ENCODE measurements at places on chromosomes 2 and 18.

DNA sequence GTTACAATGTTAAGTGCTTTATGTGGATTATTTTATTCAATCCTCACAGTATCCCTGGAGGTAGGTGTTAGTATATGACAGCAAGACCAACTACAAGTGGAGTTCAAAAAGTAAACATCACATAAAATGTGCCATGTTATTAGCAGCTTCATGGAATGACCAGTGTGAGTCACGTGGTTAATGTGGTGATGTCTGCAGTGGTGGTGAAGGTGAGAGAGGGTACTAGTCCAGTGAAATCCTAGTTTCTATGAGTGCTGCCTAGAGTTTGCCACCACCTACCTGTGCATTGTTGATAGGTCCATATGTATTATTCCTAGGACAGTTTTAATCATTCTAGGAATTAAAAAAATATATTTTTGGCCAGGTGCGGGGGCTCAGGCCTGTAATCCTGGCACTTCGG is 865.2 kb upstream of the DDX18 start:
- DNase-seq = no peak

GRCh38 chr2:64035072-64035942 is 16.1 kb upstream of the VPS54 start:
- no peak for DNase-seq

DNA sequence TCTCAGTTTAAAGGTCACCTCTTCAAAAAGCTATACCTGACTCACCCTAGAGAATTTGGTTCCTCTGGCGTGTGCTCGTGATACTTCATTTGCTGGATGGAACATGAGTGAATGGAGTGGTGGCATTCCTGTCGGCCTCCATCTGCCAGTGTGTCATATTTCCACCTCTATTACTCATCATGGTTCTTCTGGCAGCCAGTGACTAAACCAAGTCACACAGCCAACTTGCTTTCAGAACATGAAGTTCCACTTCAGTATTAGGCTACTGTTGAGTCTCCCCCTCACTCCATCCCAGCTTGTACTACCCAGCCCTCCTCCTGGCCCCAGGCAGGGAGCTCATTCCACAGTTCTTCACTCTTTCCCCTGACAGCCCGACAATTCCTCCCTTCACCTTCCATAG is 169.8 kb downstream of the MREG start:
- DNase-seq = no peak

GRCh38 chr18:78765142-78765541 is 214.5 kb upstream of the SALL3 start:
- no peak for DNase-seq

DNA sequence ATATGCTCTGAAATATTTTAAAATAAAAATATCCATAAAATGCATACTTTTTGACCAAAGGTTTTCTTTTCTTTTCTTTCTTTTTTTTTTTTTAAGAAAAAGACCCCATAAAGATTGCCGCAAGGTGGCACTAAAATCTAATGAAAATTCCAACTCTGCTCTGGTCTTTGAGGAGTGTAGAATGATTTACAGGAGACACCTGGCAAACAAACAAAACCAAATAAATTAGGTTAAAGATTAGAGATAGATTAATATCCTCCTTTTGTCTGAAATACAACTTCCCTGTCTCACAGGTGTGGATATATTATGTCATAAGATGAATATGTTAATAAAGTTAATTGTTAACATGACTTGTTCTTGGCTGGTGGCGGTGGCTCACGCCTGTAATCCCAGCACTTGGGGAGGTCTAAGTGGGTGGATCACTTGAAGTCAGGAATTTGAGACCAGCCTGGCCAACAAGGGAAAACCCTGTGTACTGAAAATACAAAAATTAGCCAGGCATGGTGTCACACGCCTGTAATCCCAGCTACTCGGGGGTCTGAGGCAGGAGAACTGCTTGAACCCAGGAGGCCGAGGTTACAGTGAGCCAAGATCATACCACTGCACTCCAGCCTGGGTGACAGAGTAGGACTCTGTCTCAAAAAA is 3.5 kb upstream of the RHOB start:
- no peak for DNase-seq

DNA sequence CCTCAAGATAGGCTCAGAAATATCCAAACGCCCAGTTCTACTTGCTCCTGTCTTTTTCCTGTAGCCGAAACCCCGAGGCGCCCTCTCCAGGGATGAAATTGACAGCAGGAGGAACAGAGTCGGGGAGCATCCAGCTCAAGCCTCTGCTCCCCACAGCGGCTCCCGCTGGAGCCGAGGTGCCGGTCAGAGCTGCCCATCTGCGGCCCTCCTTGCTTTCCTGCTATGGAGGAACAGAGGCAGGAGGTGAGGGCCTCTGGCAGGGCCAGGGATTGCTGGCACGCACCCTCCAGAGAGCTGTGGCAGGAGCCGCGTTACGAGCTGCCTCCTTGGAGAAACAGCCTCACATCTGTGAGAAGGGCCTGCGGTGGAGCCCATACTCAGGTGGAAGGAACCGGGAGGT is 172.1 kb downstream of the RNF144A start:
- no peak for DNase-seq

GRCh38 chr2:133843551-133843950 is 275.3 kb upstream of the NCKAP5 start:
- DNase-seq = no peak

DNA sequence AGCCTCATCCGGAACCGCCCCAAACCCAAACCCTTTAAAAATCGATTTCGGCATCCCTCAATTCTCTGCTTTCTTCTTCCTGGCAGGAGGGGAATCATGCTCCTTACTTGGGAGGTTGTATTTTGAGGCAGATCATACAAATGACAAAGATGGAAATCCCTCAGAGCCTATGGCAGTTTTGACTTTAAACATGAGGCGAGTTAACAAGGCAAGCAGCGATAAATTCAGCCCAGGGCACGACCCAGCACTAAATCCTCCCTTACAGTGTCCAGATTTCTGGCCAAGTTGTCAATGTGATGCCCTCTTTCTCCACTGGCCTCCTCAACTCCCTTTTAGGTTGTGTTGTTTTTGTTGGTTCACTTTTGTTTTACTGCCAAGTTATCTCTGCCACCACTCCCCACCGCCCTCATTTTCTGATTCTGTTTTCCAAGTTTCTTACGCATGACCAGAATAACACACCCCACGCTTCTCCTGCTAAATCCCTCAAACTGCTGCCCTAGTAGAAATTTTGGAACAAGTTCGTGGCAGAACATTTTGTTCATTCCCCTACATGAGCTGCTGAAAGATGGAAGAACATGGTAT is 68.3 kb downstream of the CTAGE1 start:
- no peak for DNase-seq

DNA sequence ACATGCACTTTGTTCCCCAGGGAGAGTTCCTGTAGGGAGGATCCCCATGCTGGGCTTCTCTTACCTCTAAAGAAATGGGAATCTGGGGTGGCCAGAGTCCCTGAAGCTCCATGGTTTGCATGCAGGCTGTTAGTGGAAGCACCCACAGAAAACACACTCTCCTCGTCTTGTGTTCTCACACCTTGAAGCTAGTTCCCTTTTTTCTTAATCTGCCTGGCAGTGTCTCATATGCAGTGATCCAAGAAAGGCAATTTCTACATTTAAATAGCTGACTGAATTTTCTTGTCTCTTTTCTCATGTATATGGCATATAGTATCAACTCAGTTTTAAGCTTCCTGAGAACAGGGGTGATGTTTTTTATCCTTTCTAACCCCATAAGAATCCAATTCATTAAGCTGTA is 65.0 kb downstream of the LINC00305 start:
- DNase-seq = no peak

- DNase-seq = no peak
These were observed 265.9 kb downstream of the TFCP2L1 start for GRCh38 chr2:121019071-121019470.

DNA sequence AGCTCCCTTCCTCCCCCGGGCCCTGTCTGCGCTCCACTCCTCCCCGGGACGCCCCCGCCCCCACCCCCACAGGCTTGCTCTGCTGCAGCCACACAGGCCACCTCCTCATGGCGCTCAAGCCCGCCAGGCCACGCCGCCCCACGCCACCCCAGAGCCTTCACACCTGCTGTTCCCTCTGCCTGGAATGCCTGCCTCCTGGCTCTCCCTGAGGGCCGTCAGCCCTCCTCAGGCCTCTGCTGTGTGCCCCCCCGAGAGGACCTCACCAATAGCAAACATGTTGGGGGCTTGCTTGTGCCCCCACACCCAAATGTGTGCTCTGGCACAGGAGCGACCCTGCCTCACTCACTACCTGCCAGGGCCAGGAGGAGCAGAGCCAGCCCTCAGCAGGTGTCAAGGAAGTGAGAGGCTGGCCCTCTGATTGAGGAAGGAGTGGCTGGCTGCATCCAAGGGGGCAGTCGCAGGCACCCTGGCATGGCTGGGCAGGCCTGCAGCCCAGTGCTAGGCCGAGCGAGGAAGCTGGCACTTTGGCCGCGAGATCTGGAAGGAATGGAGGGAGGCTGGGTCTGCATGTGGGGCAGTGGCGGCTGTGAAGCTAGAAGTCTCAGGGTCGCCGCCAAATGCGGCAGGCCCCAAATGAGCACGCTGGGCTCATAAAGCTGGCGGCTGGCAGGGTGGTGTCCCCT is 86.5 kb downstream of the INHBB start:
- DNase-seq = no peak

GRCh38 chr2:85989288-85989865 is 100.6 kb upstream of the ST3GAL5 start:
- no peak for DNase-seq

DNA sequence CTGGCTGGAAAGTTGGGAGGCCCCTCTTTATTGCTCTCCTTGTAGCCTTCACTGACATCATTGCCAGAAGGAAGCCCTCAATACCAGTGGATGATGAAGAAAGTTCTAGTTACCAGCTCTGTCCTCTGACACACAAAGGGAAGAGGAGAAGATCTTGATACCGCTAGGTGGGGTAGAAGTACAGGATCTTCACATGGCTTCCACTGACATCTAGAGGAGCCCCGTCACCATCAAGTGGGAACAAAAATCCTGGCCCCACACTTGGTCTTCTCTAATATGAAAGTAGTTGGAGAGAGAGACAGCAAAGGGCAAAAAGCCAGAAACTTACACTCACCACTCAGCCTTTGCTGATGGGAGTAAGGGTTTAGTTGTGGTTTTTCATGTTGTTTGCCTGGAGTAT is 12.4 kb downstream of the XIRP2 start:
- DNase-seq = no peak

- no peak for DNase-seq
These were observed 135.7 kb downstream of the OTX1 start for GRCh38 chr2:63186331-63186730.

DNA sequence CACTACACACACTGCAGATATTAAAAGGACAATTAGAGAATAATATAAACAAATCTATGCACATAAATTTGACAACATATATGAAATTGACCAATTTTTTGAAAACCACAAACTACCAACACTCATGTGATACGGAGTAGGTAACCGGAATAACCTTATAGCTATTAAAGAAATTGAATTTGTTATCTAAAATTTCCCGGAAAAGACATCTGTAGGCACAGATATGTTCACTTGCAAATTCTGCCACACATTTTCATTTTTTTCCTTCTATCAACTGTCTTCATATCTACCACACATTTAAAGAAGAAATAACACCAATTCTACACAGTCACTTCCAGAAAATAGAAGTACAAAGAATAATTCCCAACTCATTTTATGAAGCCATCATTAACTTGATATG is 22.4 kb downstream of the NLRC4 start:
- DNase-seq = no peak

GRCh38 chr18:35122586-35123224 is 81.5 kb downstream of the MAPRE2 start:
- no peak for DNase-seq

DNA sequence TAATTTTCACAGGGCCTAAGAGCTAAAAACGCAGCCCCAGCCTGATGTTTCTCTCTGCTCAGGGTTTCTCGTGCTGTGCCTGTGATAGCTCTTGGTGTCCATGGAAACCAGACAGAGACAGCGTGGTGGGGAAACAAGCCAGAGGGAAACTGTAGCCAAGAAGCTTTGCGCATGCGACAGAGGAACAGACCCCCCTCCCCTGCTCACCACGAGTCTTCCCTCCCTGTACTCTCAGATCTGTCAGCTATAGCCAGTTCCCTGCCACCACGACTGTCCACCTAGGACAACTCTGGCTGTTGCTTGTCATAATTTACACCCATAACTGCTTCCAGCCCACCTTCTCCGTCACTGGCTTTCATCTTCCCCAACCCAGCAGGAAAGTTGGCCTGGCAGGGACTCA is 13.2 kb upstream of the DNAJC27 start:
- DNase-seq = no peak

GRCh38 chr2:9630117-9630735 is 571 bp downstream of the YWHAQ start:
- peak; percentile 68 for DNase-seq

DNA sequence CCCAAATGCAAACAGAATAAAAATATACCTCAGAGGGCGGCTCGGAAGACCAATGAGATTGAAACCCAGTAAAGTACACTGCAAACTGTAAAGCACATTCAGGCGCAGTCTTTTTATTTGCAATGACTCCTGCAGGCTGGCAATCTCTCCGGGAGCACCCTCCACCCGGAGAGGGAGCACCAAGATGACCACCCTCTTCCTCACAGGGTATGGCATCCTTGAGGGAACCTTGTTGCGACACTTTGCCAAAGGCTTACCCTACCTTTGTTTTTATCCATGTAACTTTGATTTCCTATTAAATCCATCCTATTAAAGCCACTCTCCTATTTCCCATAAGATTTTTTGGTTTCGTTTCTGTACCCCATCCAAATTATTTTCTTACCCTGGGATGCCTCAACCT is 16.2 kb downstream of the CHST10 start:
- DNase-seq = no peak

DNA sequence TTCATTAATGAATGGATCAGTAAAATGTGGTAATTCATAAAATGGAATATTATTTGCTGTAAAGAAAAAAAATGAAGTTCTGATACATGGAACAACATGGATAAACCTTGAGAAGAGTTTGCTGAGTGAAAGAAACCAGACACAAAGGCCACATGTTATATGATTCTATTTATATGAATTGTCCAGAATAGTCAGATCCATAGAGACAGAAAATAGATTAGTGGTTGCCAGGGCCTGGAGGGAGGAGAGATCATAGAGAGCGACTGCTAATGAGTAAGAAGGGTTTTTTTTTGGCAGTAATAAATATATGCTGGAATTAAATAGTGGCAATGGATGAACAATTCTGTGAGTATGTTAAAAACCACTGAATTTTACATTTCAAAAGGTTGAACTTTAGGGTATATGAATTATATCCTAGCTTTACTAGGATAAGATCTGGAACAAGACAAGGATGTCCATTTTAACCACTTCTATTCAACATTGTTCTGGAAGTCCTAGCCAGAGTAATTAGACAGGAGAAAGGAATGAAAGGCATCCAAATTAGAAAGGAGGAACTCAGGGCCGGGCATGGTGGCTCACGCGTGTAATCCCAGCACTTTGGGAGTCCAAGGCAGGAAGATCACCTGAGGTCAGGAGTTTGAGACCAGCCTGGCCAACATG is 48.8 kb downstream of the MAPRE2 start:
- no peak for DNase-seq

All from stimulated activated CD4-positive, alpha-beta T cell treated with anti-CD3 and anti-CD28 coated beads, Interleukin-2, amount 100 ng/mL, for 4 hours (primary cell).